Stimulated activated naive CD8-positive, alpha-beta T cell treated with anti-CD3 and anti-CD28 coated beads, Interleukin-15, Interleukin-2, amounts not matched to agents 100 U/mL and 50 U/mL, for 24 hours (primary cell): ENCODE measurements at places on chromosomes 5 and 9.

DNA sequence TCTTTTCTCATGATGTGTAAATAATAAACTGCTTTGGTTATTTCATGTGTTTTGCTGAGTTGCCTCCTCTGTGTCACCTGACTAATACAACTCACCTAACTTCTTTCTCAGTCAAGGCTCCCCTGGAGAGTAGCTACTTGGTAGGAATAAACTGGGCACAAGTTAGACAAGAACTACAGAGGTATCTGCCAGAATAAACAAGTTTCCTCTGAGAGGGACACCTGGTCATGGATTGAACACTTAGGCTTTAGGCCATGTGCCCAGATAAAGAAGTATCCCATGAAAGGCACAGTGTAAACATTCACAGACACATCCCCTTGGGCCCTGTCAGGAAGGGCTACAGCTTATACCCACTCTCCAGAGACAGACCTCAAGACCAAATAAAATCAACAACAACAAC lies 532.5 kb downstream of the KIF4B start:
- DNase-seq = no peak

DNA sequence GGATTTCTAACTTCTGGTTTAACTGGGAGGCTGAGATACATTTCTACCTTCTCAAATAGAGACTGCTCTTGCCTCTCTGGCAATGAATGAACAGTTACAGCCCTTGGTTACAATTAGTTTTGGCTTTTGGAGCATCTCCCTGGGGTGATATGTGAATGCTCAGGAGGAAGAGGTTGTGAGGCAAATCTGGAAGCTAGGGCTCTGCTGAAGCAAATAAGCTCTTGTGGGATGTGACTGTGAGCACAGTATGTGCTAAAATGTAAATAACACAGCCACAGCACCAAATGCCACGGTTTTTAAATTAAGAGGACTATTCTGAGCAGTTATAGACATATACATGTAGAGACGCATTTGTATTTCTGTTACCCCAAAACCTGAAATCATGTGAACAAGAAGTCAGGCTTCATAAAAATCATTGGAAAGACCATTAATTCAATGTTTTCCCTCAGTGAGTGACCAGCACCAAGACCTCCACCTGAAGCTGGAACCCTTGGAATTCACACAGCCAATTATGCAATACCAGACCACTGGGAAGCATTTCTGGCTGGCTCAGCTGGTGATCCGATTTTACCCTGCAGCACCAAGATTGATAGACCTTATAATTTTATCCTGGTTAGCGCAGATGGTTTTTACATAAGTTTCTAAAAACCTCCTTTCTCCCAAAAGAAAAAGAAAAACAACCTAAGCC lies 3.0 kb upstream of the SLC44A1 start:
- no peak for DNase-seq

GRCh38 chr9:123111427-123112014 lies 78.1 kb downstream of the GPR21 start:
- no peak for DNase-seq

DNA sequence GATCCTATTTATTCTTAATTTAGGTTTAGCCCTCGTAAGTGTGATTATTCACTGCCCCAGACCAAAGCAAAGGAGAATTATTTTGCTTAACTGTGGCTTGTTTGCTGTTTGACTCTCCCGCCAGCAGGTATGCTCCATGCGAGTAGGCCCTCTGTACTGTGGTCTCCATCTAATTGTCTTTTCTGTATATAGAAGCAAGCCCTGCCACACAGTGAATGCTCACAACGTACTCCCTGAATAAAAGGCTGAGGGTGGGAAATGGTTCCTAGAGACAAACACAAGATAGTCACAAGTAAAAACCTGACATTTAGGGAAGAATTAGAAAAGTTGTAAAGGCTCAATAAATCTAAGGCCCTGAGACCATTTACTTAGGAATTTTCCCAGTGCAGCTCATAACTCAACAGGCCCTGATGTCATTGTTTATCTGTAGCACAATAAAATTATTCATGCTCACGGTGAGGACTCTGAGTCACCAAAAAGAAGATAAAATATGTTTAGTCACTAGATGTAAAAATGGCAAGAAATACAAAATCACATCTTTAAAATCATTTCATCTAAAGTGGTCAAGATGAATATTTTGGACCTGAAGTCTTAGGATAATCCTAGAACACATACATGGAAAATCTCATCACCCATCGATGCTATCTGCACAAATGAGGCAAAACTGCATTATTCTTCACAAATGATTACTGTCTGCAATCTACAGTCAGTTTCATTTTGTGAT lies 473.2 kb downstream of the ENC1 start:
- no peak for DNase-seq

GRCh38 chr5:111117136-111117535 lies 25.0 kb downstream of the WDR36 start:
- DNase-seq = no peak

DNA sequence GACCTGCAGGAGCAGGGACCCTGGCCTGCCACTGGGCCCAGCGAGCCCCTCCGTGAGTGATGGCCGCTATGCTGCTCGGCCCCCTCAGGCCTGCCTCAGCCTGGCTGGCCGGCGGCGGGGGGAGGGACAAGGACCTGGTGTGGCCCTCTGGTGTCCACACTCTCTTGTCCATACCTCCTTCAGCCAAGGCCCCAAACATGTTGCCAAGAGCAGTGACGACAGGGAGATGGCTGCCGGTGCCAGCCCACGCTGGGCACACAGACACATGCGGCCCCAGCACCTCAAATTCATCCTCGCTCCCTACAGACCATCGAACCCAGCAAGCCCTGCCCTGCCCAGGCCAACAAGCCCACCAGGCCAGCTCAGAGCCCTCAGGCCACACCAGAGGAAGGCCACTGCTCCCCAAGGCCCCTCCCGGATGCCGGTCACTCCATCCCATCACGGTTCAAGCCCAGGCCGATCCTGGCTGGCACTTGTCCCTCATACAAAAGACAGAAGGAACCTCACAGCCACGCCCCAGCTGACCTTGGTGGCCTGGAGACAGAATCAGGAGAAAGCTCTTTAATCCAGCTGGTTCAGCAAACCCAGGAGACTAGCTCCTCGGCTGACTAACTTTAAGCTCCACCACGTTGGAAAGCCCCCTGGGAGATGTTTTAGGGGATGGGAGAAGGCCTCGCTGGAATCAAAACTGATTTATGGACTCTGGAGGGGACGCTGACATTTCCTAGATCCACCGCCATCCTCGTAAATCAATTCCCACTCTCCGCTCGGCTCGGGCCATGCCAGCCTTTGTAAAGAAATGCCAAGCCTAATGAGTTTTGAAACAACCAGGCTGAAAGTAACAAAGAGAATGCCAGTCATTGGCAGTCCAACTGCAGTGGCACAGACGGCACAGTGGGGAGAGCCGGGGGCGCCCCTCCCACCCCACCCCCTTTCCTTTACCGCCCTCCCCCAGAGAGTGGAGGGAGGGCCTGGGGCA lies 84.9 kb downstream of the VAV2 start:
- no peak for DNase-seq

DNA sequence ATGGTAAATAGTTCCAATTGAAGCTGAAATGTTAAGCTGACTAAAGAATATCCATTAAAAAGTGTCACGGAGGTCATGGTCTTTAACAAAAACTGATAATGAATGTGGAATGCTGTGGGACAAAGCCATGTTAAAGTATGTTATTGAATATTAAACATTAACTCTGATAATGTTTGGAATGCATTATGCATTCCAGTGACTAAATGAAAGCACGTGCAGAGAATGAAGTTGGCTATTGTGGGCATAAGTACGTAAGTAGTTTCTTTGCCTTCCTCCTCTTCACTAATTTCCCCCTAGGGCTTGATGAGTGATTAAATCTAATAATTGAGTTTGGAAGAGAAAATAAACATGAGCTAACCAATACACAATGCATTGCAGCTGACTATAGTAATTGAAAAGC lies 640.4 kb upstream of the CDH10 start:
- no peak for DNase-seq

- DNase-seq = no peak
Measured at GRCh38 chr9:16627967-16628366, 242.5 kb downstream of the BNC2 start.

- DNase-seq = no peak
Measured at GRCh38 chr5:50726475-50727148, 60.2 kb downstream of the PARP8 start.
